CD4-positive, alpha-beta T cell treated with Interleukin-4 for 4 hours (primary cell): ENCODE measurements at places on chromosomes 2 and 18.

GRCh38 chr18:21830532-21830931 is 89.9 kb downstream of the MIB1 start:
- no peak for DNase-seq

GRCh38 chr2:116761864-116762263 is 1052.6 kb upstream of the DDX18 start:
- DNase-seq = no peak

- DNase-seq = no peak
Observed at GRCh38 chr2:132550946-132551345, 119.1 kb downstream of the LYPD1 start.

GRCh38 chr2:55842046-55842445 is 81.5 kb downstream of the EFEMP1 start:
- DNase-seq = no peak

DNA sequence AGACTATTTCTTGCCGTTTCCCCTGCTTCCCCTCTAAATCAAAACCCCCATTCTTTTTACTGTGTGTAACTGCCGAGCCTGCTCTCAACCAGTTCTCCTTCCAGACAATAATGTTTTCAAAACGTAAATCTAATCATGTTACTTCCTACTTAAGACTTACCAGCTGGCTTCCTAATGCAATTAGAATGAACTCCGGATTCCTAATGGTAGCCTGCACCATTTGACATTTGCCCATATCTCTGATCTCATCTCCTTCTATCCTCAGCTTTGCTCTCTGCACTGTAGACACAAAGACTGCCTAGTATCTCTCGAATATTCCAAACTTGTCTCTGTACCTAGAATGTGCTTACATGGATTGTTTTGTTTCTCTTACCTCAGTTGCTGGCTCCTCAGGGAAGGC is 12.9 kb downstream of the TTL start:
- DNase-seq = no peak

- no peak for DNase-seq
Observed at GRCh38 chr2:106189764-106190468, 4.2 kb downstream of the UXS1 start.

- no peak for DNase-seq
Observed at GRCh38 chr2:62074233-62074632, 121.7 kb upstream of the B3GNT2 start.

- no peak for DNase-seq
Observed at GRCh38 chr18:49652881-49653724, 91.2 kb downstream of the LIPG start.

DNA sequence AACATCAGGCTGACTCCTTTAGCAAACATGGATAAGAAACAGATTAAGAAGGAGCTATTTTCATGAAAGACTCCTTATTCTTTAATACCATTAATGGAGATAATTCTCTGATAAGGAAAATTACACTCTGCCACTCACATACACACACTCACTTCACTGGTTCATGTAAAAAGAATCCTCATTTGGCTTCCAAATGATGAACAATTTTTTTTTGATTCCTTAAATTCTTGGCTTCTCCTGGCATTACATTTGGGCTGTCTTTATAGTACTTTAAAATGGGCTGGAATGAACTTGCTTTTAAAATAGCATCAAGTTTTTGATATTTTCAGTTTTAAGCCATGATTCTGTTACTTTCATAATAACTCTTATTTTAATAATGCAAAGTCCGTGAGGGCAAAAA is 328.6 kb downstream of the SLC8A1 start:
- DNase-seq = no peak

DNA sequence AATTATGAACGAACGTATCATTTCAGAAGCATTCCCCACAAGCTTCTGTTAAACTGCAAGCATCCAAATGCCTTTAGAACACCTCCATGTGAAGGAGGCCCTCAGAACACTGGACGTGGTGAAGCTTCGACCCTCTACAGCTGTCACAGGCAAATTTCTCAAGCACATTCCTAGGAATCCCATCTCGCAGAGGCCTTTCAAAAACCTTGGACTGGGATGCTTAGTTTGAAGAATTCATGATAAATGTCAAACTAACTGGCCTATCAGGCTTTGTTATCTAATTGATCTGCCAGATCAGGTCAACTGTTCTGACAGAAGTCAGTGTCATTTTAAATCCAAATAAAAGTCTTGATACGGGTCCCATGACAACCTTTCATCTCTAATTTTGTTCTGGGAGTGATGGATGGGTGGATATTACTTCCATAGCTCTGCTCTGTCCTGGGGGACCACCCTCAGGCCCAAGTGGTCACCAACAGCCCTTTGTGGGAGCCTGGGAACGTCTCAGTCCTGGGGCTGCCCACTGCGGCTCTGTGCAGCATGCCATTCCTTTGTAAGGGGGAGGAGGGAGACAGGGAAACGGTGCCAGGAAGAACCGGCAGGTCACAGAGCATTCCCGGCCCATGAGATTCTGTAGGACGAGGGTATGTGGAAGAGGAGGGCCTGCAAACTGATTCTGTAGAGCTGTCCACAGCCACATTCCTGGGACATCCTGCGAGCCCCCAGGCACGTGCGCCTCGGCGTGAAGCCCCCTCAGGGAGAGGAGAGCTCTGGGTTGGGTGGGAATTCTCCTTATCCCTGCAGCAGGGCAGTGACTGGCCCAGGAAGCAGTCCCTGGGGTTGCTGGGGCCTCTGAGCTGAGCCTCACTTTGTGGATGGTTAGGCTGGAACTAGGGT is 59.1 kb upstream of the PXDN start:
- no peak for DNase-seq

DNA sequence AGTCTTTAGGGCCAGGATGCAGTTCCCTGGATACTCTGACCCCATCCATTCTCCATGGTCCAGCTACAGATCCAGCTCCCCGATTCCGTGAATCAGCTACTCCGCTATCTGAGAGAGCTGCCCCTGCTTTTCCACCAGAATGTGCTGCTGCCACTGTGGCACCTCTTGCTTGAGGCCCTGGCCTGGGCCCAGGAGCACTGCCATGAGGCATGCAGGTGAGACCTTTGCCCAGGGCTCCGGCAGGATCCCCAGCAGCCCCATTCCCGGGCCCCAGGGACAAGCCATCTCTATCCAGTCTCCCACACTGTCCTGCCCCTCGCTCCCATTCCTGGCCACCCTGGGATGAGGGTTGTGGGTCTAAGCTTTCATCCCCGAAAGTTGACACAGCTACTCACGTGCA is 7.5 kb downstream of the TMEM214 start:
- no peak for DNase-seq

DNA sequence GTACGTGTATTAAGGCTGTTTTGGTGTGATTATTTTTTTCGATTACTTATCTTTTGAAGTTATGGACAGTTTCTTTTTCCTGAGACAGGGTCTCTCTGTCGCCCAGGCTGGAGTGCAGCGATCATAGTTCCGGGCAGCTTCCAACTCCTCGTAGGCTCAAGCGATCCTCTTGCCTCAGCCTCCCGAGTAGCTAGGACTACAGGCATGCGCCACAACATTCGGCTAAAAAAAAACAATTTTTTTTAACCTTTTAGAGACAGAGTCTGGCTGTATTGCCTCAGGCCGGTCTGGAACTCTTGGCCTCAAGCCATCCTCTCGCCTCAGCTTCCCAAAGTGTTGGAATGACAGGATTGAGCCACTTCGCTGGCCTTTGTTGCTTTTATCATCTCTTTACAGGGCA is 945 bp downstream of the HAT1 start:
- DNase-seq = no peak

GRCh38 chr18:48929941-48930713 is 20.6 kb downstream of the SMAD7 start:
- DNase-seq = no peak

GRCh38 chr2:9765611-9766531 is 77.4 kb upstream of the TAF1B start:
- no peak for DNase-seq

- no peak for DNase-seq
Observed at GRCh38 chr2:160924936-160925353, 235.3 kb upstream of the TANK start.

DNA sequence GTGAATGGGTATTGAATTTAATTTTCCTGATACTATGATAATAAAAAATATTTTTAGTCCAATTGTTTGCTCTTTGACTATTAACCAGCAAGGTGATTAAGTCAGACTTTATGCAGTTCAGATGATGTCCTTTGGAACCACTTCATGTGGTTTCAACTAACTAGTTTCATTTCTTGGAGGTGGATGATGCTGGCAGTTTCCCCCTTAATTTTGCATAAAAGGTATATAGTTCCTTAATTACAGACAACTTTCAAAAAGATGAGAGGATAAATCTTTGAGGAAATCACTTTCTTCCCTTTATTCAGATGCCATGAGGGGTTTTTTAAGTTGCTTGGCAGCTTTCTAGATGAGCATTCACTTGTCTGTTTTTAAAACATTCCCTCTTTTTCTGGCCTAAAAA is 223.1 kb downstream of the PHLPP1 start:
- no peak for DNase-seq

DNA sequence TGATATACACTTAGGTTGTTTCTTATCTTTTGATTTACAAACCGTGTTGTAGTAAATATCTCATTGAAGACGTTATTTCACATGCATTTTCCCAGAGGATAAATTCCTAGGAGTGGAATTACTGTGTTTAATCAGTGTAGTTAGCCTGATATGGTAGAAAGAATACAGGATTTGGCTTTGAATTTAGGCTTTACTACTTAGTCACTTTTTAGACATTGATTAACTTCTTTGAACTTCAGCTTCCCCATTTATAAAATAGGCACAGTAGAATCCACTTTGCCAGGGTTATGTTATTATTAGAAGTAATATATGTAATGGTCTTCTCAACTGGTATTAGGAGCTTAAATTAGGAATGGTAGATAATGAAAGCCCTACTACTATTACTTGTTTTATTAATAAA is 27.4 kb downstream of the PSMD14 start:
- no peak for DNase-seq

DNA sequence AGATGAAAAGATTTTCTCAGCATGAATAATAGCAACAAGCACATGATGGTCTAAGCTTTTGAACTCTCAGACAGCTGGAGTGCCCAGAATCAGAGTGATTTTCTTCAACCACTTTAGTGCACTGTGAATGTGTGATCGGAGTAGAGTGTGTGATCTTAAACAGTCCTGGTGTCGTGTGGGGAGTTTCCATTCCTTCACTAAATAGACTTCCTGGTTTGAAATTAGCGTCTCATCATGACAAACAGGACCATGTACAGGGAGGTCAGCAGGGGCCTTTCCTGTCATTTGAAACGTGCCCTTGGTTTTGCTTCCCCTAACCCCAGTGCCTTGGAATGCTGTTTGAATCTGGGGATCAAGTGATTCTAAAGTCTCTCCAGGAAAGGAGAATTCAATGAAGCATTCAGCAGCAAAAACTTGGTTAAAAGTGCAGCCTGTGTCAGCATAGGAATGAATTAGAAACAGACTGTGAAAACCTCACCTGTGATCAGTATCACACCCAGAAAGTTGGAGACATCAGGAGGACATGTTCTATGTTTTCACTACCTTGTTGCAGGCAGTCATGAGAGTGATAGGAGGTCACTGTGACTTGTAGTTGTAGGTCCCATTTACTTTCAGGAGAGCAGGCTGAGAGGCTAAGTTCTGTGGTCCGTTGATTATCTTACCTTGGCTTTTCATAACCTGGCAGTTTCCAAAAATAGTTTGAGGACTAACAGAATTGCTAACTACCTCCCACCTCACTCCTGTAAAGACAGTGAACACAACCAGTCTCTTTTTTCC is 400.3 kb downstream of the MTX2 start:
- DNase-seq = no peak

GRCh38 chr2:144357623-144358373 is 162.1 kb downstream of the ZEB2 start:
- DNase-seq = no peak

DNA sequence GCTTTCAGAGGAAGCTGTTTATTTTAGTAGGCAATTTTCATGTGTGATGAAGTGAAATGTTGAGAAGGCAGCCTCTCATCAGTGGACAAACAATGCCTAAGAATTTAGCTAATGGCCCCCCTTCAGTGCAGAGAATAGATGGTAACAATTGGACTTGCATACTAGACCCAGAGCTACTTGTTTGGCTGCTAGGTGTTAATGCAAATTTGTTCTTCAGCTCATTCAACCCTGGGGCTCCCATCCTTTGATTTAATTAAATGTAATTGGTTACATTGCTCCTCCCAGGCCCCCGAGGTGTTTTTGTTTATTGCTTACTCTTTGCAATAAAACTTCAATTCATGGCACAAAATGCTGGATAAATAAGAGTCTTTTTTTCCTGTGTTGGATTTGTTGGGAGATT is 68.6 kb downstream of the CAMKMT start:
- DNase-seq = no peak

DNA sequence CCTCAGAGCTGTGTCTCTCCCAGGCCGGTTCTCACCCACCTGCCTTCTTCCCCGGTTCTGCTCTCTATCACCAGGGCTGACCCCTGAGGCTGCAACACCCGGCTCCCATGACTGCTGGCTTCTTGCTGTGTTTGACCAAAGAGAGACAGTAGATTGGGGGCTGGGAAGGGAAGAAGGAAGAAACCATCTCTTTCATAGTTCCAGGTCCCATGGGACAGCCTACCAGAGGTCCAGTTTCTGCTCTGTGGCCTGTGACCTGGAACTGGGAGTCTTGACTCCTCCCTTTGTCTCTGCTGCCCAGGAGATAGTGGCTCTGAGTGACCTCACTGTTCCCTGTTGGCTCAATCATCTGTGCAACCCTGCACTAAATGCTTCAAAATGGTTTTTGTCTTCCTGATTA is 38.1 kb downstream of the ALPK2 start:
- no peak for DNase-seq
